ENCODE measurements at places on chromosomes 5 and 9.

DNA sequence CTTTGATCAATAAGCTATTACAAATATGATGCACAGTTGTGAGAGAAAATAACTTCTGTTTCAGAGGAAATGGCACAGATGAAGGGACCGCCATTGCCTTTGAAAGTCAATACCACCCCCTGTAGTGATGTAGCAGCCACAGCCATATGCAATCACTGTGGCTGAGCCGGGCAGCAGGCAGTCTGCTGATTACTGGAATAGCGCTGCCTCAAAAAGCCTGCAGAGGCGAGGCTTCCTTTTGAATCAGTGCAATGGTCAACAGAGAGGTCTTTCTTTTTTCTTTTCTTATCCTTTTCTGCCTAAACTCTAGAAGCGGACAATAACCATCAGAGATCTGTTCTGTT is 265.1 kb upstream of the TAS2R1 start:
- DNase-seq: no peak

- no peak for DNase-seq
These were observed 248.0 kb downstream of the NTRK2 start for GRCh38 chr9:84917366-84918070.

GRCh38 chr5:6715271-6715670 is 2.0 kb downstream of the TENT4A start:
- DNase-seq: no peak

- DNase-seq: no peak
These were observed 57.9 kb upstream of the CTSV start for GRCh38 chr9:97096793-97097192.
